ENCODE measurements at places on chromosomes 3 and 15.

- DNase-seq, result no peak
Observed at GRCh38 chr3:94162700-94163099, 99.8 kb downstream of the NSUN3 start.

GRCh38 chr3:159813822-159814531, 174.7 kb upstream of the IL12A start:
- DNase-seq, result no peak

DNA sequence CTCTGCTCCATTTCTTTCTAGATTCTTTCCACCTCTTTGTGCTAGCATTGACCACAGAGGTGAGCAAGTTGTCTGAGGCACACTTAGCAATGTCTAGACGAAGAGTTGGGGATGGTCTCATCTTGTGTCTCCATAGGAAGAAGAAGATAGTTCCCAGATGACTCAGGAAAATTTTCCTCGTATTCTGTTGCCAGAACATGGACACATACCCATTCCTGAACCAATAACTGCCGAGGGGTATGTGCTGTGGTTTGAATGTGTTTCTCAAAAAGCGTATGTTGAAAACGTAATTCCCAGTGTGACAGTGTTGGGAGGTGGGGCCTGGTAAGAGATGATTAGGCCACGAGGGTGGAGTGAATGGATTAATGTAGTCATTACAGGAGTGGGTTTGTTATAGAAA, 107.5 kb upstream of the GALNT15 start:
- no peak for DNase-seq

GRCh38 chr15:66842710-66843441, 140.8 kb downstream of the SMAD6 start:
- no peak for DNase-seq

DNA sequence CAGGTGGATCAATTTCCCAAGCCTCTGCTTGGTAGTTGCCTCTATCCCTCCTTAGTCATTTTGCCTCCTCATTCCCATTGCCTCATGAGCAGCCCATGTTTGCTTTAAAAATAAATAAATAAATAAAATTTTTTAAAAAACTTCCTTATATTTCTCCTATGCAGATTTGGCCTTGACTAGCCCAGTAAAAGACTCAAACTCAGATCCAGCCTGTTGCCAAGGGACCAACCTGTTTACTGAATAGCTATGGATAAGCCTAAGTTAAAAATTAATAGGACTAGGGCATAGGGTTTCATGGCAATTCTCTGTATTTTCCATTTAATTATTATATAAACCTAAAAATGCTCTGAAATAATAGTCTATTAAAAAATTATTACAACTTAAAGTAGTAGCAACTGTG, 384.4 kb downstream of the RSL24D1 start:
- no peak for DNase-seq
